ENCODE measurements at places on chromosomes 2 and 18.
A peak's percentile ranks its signal among the peaks of the same experiment; 100 is the strongest.

GRCh38 chr2:204367466-204367865 is 177.8 kb upstream of the PARD3B start:
- DNase-seq, result no peak

GRCh38 chr2:221775096-221775495 is 203.0 kb upstream of the EPHA4 start:
- no peak for DNase-seq

- DNase-seq, result no peak
Observed at GRCh38 chr18:68489013-68489792, 225.7 kb downstream of the TMX3 start.

- no peak for DNase-seq
Observed at GRCh38 chr2:117562654-117563053, 251.8 kb upstream of the DDX18 start.

DNA sequence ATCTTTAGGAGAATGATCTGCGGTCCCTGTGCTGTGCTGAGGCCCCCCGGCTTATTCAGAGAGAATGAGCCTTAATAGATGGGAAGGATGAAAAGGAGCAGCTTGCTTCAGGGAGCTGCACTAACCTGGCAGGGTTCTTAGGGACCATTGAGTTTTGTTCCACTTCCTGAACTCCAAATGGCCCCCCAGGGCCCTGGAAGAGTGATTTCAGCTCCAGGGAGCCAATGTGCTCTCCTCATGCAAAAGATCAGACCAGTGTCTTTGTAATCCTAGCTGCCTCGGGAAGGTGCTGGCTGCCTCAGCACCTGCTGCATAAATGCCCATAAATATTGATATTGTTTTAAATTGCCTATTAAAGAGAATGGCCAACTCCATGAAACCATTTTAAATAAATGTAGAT is 210.2 kb downstream of the NCK2 start:
- DNase-seq, result no peak

DNA sequence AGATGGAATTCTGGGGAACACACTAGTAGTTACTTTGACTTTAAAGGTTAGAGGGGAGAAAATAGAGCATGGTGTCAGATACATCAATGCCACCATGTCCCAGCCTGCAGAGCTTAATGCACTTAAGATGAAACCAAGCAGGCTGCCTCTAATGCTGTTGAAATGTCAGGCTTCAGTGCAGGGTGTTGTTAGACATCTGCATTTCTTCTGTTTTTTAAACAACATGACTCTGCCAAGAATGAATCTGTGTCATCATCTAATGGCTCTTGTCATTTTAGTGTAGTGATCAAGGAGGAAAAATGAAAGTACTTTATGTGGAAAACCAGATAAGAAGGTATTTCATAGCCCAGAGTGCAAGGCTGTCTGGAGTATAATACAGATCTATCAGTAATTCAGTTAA is 29.9 kb downstream of the LYPD1 start:
- no peak for DNase-seq

DNA sequence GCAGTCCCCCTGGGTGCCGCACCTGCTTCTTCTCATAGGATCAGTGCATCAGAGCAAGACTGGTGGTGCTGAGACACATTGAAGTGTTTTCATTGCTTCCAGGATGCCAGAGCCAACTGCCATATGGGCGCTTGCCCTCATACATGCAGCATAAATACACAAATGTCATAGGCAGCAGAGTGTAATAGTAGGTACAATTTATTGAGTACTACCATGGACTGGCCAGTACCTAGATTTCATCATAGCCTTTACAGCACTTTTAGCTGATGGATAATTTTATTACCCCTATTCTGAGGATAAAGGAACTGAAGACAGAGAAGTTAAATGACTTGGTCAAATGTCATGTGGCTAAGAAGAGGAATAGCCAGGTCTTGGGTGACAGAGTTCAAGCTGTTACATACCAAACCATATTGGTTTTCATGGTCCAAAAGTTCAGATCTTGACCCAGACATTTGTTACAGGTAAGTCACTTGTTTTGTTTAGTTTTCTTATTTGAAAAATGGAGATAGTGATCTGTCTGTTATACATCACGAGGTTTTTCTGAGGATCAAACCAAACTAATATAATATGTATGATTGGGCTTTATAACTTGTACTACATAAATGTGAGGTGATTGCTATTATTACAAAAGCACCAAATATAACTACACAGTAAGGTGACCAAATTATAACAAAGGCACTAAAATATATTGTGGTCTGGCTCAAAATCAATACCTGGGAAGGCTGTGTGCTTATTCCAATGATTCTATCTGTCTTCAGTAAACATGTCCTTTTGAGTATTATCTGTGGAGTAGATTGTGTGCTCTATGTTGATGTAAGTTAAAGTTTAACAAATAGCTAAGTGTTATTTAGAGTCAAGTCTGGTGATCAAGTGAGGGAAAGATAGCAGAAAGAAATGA is 151.9 kb upstream of the CYRIA start:
- no peak for DNase-seq

GRCh38 chr18:31738460-31739407 is 21.9 kb downstream of the SLC25A52 start:
- no peak for DNase-seq

DNA sequence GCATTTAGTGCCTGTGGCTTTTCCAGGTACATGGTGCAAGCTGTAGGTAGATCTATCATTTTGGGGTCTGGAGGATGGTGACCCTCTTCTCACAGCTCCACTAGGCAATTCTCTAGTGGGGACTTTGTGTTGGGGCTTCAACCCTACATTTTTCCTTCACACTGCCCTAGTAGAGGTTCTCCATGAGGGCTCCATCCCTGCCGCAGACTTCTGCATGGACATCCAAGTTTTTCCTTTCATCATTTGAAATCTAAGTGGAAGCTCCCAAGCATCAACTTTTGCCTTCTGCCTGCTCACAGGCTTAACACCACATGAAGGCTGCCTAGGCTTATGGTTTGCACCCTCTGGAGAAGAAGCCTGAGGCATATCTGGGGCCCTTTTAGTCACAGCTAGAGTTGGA is 492.7 kb downstream of the PIK3C3 start:
- DNase-seq, result no peak

- DNase-seq, result no peak
Observed at GRCh38 chr2:196224756-196225155, 53.4 kb upstream of the STK17B start.

DNA sequence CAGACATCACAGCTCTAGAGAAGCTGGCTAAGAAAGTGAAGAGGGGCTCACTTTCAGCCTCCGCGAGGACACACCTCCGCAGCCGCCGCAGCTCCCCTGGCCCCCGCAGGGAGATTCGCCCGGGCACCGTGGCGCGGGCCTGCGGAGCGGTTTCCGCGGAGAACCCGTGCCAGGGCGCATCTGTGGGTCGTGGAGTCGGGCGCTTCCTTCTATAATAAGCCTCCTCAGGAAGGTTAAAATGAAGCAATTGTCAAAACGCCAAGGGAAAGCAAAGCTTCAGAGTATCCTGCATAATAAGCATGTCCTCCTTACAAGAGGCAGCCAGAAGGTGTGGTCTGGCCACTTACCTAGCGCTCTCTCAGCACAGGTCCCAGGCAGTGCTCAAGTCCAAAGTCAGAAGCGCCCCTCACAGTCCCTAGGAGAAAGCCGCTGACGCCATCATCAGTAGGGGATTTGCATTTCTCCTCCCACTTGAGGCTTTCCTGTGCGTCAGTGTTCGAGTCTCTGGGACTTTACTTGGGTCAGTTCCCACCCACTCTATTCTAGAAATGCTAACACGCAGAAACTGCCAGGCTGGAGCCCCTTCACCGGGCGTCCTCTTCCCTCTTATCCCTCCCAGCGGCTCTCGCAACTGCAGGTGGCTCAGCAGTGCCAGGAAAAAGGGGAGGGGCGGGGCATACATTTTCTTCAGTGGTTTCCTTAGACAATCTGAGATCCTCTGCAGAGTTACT is at the start of gene STAT4:
STAT4 (minus strand) TSS at position 395 of the 731 bp plus-strand sequence. CDS start 2,791 bp downstream, outside the sequence.
- peak; percentile 82 for DNase-seq

DNA sequence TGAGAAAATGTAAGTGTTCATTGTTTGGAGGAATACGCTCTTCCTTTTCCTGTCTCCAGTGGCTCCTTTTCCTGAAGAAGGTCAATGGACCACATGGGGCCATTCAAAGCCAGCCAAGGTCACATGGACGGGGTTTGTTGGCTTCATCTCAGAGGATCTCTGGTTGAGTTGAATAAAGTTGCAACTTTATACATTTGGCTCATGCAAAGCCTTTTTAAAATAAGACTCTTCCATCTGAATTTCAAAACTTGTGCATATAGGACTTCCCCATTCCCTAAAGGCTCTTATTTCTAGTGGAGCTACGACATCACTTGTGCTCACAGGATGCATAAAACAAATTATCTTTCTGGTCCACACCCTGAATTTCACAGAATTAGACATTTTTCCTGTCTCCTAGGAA is 235.5 kb downstream of the CMPK2 start:
- no peak for DNase-seq

- no peak for DNase-seq
Observed at GRCh38 chr2:99373144-99373543, 36.0 kb downstream of the EIF5B start.

GRCh38 chr2:11630855-11631254 is 39.1 kb downstream of the NTSR2 start:
- no peak for DNase-seq

DNA sequence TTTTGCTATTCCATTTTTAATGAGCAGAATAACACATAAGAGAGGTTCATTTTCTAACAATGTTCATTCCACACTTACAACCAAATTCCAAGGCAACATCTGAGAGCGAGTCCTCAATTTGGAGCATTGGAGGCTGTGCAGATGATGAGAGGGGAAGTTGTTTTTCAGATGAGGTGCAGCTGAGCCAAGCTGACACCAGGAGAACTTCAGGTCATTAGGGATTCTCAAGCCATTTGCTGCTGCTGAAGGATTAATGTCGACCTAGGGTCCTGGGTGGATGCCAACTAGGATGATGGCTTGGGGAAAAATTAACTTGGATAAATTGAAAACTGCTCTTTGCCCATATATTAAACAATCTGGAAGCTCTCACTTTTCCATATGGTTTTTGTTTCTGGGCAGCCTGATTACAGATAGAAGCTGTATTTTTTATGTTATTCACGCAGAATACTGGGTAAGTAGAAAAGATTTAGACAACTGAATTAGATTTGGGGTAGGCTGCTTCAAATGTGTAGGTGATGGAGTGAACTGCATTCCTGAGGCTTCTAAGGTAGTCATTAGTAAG is 206.4 kb upstream of the SLC39A10 start:
- no peak for DNase-seq

- DNase-seq, result no peak
Observed at GRCh38 chr2:96863575-96864342, 5.9 kb upstream of the ANKRD39 start.

- DNase-seq, result no peak
Observed at GRCh38 chr2:195907474-195907873, 161.2 kb downstream of the DNAH7 start.

GRCh38 chr2:136113209-136113971 is 4.6 kb downstream of the CXCR4 start:
- no peak for DNase-seq

DNA sequence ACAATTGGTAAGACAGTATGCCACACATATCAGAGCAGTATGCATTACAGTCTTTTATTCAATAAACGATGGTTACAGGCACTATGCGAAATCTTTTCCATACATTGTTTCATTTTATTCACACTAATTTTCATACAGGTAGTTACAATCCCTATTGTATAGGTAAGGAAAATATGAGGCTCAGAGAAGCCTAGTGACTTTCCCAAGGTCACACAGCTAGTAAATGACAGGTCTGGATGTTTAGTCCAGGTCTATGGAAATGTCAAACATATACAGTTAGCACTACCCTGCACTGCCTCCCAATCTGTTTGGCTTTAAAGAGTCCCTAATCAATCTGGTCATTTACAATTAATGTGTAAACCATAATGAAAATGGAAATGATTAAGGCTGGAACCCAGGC is 372.2 kb downstream of the MTX2 start:
- no peak for DNase-seq

DNA sequence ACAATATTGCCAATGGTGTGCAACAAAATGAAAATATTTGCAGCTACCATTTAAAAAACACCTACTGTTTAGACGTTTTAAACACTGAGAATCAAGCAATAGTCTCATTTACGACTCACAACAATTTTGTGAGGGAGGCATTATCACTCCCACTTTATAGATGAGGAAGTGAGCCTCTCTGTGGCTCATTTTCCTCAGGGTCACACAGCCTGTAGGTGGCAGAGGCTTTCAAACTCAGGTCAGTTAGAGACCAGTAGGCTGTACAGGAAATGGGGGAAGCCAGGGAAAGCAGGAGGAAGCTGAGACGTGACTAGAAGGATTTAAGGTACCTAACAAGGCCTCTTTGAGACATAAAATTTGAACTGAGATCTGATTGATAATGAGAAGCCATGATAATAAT is 95.0 kb upstream of the ZNF521 start:
- no peak for DNase-seq

DNA sequence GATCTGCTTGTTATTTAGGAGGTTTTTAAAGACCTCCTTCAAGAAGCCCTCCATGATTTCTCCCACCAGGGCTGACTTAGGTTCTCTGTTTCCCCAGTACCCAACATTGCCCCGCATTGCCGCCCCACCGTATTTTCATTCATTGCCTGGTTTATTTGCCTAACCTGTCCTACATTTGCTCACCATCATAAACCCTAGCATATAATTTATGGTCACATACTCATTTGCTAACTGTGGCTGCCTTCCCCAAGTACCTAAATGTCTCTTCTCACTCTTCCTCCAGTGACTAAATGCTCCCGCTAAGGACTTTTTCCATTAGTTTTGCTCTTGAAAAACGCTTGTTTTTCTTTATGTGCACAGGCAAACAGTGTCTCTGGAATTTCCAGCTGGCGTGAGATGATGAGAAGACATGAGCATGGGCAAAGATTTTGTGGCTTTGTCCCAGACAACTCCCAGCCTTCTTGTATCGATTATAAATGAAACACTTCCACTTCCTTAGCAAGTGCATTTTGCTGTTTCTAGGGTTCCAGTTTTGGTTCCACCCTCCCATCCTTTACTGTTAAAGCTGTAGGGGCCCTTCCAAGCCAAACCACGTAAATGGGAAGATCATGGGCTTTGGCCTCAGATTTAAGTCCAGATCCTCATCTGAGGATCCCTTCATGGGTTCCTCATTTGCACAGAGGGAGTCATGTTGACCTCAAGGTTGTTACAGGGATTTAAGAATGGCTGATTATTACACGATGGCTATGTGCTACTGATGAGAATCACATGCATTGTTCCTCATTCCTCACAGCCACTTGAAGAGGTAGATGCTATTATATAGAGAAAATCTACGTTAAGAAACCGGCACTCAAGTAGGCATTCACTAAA is 21.0 kb upstream of the ARMC9 start:
- no peak for DNase-seq

- DNase-seq, result no peak
Observed at GRCh38 chr2:50309503-50309902, 722.4 kb downstream of the NRXN1 start.

GRCh38 chr2:215748446-215748845 is 264.9 kb downstream of the MREG start:
- DNase-seq, result no peak

- no peak for DNase-seq
Observed at GRCh38 chr2:111707700-111708099, 176.3 kb downstream of the ANAPC1 start.

DNA sequence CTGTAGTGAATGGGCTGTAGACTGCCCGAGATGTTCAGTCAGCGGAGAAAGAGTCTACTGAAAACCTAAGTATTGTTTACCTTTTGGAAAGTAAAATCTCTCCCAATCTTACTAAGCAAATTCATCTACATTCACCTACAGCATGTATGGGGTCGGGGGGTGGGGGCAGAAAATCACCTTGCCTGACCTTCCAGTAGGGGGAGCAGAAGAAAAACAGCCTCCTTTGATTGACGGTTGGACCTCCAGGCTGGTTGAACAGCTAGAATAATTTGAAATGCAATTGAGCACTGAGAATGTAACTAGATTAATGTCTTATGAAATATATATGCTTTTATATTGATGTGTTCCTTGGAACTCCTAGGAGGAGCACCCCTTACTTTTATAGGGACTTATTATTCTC is 10.0 kb downstream of the LRATD1 start:
- no peak for DNase-seq
